Activated naive CD8-positive, alpha-beta T cell treated with anti-CD3 and anti-CD28 coated beads for 36 hours (primary cell): ENCODE measurements at places on chromosomes 6 and 20. TPM values are rescaled to one million over a fixed set of nuclear protein-coding genes. Genes with fewer than 3 reads are reported as not detected.
A peak's percentile ranks its signal among the peaks of the same experiment; 100 is the strongest.

- no peak for DNase-seq
Measured at GRCh38 chr6:70506321-70506720, 60.4 kb upstream of the SDHAF4 start.

GRCh38 chr20:19784511-19785172 is 26.6 kb downstream of the RIN2 start:
- peak; percentile 4 for DNase-seq

- DNase-seq: no peak
Measured at GRCh38 chr6:126039284-126039683, 52.9 kb downstream of the TRMT11 start.

GRCh38 chr6:41722969-41723529 is 12.4 kb downstream of the TFEB start:
- DNase-seq: no peak

GRCh38 chr6:15527838-15528617 is 134.8 kb downstream of the DTNBP1 start:
- DNase-seq: no peak

GRCh38 chr20:663315-664090 is 10.5 kb upstream of the SRXN1 start:
- DNase-seq: peak; percentile 34

DNA sequence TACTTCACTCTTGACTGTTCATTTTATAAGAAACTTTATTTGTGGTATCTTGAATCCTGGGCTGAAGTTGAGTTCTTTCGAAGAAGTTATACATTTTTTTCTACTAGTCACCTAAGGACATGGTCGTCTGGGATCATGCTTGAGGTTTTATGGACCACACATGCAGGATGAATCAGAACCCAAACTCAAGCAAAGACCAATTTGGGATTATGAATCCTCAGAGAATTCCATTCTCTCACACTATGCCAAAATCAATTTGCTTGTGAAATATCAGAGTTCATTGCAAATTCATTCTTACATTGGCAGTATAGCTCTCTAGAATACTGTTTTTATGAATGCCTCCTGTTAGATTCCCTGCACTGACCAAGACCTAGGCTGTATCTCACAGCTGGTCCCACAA is 114.3 kb upstream of the HDAC2 start:
- DNase-seq: no peak

DNA sequence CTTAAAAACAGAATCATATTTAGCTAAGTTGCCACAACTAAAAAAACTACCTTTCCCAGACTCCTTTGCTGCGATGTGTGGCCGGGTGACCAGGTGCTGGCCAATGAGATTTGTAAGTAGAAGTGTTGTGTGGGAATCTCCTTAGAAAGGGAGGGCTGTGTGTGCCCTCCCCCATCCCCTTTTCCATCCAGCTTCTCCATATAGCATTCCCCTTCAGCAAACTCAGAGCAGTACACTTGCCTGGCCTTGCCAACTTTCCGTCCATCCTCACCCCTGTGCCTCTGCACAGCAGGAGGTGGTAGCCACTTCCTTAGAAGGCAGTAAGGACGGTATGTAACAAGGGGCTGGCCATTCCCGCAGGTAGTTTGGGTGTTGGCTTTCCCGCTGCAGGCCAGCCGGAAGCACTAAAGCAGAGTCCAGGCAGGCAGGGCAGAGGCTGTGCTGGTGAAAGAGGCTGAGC is 22.3 kb upstream of the KCNK16 start:
- DNase-seq: no peak

DNA sequence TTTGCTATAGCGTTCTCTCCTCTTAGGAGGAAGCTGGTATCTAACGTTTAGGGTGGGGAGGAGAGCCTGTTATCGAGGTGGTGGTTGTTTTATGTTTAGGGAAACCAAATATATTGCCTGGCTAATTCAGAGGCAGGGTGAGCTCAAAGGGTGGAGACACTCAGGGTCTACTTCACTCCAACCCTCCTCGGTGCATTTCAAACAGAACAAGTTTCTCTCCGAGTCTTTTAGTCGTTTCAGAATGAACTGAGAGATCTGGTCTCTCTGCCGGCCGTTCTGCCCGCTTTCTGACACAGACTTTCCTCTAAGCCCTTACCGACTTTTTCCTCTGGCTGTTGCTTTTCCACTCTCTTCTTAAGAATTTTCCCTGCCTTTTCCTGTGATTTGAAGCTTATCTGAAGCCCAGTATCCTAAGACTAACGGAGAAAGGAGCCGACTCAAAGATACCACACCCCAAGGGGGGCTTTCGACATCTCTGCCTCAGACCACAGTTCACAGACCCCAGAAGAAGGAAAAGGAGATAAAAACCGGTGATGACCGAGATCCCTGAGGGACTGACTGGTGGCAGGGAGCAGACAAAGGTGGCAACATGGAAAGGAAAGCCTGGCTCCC is 865 bp downstream of the STK38 start:
- peak; percentile 40 for DNase-seq

- DNase-seq: no peak
Measured at GRCh38 chr6:53979468-53980067, 131.7 kb upstream of the MLIP start.

DNA sequence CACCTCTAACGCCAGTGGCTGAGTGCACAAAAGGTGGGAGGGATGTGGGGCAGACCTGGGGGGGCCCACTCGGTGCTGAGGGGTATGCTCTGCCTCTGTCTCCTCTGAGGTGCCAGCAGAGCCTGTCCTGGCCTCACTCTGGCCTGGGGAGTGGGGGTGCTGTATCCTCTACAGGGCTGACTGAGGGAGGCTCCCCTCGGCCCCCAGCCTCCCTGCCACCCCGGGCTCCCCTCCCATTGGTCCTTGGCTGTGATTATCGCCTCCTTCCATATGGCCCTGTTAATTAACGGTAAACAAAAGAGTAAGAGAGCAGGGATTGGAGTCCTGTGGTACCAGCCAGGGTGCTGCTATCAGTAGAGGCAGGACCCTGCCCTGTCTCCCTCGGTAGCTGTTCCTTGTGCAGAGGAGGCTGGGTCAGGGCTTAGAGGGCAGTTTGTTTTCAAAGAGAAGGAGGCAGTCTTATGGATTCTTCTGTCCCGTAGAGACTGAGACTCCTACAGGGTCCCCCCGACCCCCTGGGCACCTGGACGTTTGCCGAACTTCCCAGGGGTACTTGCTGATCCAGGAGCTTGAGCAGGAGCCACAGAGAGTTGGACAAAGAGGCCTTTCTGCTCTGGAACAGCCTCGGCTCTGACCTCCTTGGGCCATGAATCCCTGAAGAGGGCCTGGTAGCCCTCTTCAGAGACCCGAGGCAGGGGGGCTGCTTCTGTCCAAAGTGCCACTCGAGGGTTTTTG is 1.8 kb downstream of the MYT1 start:
- DNase-seq: no peak

DNA sequence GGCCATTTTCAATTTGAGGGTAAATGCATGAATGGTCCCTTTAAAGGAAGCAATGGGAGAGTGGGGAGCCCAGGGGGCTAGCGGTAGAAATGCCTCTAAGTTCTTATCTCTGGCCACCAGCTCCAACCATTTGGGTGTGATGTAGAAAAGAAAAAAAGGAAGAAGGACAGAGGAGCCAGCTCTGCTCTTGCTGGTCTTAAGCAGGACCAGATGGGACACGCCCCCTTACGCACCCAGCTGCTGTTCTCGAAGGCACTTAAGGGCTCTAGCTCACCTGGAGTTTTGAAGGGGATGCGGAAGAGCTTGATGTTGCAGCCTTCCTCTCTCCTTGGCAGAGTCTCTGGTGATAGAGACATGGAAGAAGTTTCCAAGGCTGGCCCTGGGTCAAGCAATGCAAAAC is 59.5 kb upstream of the RNF144B start:
- DNase-seq: no peak

DNA sequence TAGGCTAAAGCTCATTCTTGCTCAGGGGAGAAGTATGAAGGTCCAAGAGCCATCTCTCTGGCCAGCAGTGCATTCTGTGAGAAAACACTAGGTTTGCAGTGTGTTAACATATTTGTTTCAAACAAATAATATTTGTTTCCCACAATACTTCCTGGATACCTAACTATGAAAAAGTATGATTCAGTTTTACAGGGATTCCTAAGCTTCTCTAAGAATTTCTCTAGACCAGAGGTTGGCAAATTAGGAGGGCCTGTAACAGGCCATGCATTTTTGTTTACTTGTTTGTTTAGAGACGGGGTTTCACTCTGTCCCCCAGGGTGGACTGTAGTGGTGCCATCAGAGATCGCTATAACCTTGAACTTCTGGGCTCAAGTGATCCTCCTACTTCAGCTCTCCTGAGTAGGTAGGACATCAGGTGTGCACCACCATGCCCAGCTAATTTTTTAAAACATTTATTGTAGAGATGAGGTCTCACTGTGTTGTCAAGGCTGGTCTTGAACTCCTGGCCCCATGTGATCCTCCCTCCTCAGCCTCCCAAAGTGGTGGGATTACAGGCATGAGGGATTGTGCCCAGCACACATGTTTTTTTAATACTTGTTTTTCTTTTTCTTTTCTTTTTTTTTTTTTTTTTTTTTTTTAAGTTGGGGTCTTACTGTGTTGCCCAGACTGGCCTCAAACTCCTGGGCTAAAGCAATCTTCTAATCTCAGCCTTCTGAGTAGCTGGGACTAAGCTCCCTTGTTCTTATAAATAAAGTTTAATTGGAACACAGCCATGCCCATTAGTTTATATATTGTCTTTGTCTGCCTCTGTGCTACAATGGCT is 71.7 kb downstream of the ADGRG6 start:
- no peak for DNase-seq

GRCh38 chr6:79801362-79801761 is 146.0 kb downstream of the ELOVL4 start:
- DNase-seq: no peak

DNA sequence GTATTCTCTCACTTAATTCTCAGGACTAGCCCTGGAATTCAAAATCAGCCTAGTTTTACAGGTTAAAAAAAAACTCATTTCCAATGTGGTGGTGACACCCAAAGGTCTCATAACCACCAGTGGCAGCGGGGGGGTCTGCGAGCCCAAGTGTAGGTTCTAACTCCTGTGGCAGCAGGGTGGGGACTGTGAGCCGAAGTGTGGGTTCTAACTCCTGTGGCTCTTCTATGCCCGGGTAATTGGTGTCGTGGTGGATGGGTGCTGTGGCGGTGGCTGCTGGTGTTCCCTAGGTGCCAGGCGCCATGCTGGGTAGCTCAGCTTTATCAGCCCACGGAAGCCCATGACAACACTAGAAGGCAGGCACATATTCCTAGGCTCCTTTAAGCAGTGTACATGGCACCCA is 4.9 kb upstream of the ANKRD60 start:
- no peak for DNase-seq

GRCh38 chr6:104718672-104719071 is 141.0 kb downstream of the HACE1 start:
- no peak for DNase-seq

DNA sequence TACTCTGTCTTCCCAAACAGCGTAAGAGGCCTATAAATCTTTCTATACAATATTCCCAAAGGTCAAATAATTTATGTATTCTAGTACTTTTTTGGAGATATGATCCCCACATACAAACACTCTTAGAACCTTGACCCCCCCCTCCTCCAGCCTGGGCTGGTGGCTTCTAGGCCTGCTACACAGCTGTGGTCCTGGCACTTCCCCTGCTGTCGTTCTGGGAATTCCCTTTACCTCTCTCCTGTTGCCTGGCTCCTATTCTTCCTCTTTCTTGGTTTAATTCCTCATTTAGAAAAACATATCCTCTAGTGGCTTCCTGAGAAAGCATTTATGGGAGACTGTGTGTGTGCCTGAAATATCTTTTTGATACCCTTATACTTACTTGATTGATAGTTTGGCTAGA is 4.1 kb upstream of the TXLNB start:
- DNase-seq: no peak

DNA sequence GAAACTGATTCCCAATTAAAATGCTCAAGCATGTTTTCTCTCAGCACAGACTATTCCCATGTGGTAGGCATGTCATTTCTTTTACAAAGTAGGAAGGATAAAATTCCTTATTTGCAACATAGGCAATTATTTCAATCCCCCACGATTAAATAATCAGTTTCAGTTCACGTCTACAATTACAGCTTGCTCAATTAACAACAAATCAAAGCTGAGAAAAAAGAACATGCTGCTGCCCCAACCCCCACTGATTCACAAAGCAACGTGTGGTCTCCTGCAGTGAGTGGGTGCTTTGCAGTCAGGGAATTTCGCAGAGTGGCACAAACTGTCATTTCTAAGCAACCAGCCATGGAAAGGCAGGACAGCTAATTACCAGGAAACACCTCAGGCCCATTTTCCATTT is 17.0 kb downstream of the RNASET2 start:
- no peak for DNase-seq

DNA sequence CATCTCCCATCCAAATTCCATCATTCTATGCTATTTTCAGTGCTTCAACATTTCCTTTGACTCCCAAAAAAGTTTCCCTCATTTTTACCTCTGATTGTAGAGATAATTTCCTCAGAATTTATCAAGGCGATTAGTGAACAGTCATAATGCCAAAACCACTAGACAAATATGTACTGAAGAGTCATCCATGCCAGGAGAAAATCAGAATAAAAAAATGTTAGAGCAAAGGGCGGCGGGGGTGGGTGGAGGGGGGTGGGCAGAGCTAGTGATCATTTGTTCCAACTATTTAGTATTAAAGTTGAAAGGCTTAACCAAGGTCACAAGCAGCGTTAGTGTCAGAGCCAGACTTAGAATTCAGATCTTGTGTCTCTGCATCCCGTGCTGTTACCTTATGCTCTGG is 5.3 kb upstream of the ADGRF5 start:
- no peak for DNase-seq

GRCh38 chr6:151901009-151901411 is 93.5 kb downstream of the ESR1 start:
- DNase-seq: no peak

GRCh38 chr6:25237579-25237978 is 41.6 kb upstream of the CARMIL1 start:
- no peak for DNase-seq

DNA sequence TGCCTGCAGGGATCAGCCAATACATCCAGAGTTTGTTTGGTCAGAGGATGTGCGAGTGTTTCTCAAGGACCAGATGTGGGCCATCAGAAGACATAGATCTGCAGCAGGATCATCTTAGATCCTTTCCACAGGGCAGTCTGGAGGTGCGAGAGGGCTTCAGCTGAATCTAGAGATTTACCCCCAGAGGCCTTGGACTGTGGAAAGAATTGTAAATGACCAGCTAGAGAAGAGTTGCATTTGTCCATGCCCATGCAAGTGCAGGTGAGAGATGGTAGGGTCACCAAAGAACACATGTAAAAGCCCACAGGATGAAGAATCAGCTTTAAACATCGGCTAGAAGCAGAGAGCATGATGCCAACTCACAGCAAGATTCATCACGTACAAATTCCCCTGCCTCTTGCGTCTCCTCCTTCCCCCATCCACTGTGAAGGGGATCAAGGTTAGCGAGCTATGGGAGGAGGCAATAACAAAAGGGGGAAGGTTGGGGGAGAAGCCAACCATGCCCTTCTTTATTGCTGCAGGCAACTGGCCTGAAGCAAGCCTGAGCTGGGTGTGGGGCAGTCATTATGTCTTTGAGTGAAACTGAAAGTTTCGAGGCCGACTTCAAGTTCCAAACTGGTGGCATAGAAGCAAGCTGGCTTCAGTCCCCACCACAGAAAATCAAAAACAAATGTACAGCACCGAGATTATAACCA is 83.5 kb downstream of the SCML4 start:
- DNase-seq: peak; percentile 42

Gene TULP4
- 17.0 TPM for total RNA-seq

Gene PLN
- not detected for total RNA-seq

Gene FNDC11
- 0.20 TPM for total RNA-seq

Gene CPNE5
- 1.2 TPM for total RNA-seq

Gene DNAH8
- total RNA-seq: 0.08 TPM

Gene ANKRD66
- not detected for total RNA-seq

Gene MED23
- 20.9 TPM for total RNA-seq

Gene CALHM4
- total RNA-seq: not detected
